NCI-H1048 (cell line): ENCODE measurements at places on chromosomes 3 and 15.
A peak's percentile ranks its signal among the peaks of the same experiment; 100 is the strongest.

GRCh38 chr3:193851428-193851847 is 258.4 kb downstream of the OPA1 start:
- DNase-seq = no peak

GRCh38 chr3:138774529-138775253 is 60.0 kb downstream of the PIK3CB start:
- peak; percentile 77 for DNase-seq

- no peak for DNase-seq
Observed at GRCh38 chr3:87250009-87250408, 22.9 kb downstream of the CHMP2B start.

DNA sequence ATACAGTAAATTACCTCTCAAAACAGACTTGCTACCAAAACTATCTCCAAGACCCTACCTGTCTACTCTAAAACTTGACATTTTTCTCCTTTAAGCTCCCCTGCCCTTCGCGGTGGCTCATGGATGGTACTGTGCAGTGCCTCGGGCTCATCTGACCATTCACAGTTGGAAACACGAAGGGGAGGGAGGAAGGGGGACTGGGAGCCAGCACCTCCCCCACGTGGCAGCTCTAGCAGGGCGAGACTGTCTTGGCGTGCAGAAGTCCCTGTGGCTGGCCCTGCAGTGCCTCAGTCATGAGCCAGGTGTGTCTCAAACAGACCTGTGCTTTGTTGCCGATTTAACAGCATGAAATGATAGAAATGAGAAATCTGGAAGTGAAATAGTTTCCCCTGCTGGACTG is 372.0 kb downstream of the GABRG3 start:
- DNase-seq = no peak

DNA sequence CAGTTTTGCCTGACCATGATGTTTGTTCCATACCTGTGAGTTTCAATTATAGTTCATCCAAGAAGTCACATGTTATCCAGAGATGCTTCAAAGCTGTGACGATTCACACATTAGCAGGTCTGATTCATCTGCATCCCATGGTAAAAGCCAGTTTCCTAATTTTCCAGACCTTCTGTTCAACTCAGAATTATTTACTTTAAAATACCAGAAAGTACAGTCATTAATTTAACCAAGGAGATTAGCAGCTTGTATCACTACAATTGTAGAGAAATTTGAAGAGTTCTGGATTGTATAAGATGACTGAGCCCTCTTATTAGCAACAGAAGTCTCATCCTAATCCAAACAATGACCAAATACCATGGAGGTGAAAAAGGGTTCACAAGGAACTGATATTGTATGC is 76.1 kb upstream of the THBS1 start:
- DNase-seq = no peak

DNA sequence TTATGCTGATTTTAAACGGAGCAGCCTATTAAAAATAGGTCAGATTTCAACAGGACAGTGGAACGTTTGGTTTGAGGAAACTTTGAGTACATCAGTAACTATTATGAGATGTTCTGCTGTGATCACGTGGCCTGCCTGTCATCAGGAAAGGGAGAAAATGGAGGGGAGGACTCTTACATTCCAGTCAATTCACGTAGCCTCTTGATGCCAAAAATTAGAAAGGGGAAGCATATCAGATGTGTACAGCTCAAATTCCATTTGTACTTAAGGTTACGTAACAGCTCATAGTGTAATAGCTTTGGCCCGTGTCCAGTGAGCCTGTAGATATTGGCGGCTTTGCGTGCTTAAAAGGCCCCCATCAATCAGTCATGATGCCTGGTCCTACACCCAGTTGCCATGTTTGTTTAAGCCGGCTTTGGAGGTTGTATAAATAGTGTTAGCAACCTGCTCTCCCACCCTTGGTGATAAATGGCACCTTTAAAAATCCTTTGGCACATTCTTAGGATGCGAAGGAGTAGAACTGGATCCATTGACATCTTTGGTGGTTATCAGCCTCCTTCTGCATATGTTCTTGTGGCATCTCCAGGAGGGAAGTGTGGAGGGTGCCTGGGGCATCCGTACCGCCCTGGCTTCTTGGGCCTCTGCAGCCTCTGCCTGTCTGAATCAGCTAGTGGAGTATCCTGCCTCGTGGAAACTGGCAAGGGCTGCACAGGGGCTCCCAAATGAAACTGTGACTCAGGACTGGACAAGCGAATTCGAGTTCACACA is 163.9 kb downstream of the THSD4 start:
- DNase-seq = no peak

- DNase-seq = no peak
Observed at GRCh38 chr15:73325191-73325861, 43.4 kb downstream of the HCN4 start.

- DNase-seq = no peak
Observed at GRCh38 chr3:193857996-193858395, 265.0 kb downstream of the OPA1 start.

GRCh38 chr3:141663993-141664392 is 74.1 kb upstream of the RNF7 start:
- no peak for DNase-seq
